Colonic mucosa (tissue), 4 donors: ENCODE measurements at places on chromosomes 12 and 14.

GRCh38 chr12:91982946-91983345 is 162.7 kb downstream of the BTG1 start:
- no peaks in the 10 kb centered on the region for H3K36me3 ChIP-seq
- no peak for DNase-seq
- H3K27me3 ChIP-seq, result no peaks in the 10 kb centered on the region
- H3K4me3 ChIP-seq, result no peak overlapping the region
- H3K27ac ChIP-seq, result no peak overlapping the region
- H3K4me1 ChIP-seq, result no peaks in the 10 kb centered on the region

DNA sequence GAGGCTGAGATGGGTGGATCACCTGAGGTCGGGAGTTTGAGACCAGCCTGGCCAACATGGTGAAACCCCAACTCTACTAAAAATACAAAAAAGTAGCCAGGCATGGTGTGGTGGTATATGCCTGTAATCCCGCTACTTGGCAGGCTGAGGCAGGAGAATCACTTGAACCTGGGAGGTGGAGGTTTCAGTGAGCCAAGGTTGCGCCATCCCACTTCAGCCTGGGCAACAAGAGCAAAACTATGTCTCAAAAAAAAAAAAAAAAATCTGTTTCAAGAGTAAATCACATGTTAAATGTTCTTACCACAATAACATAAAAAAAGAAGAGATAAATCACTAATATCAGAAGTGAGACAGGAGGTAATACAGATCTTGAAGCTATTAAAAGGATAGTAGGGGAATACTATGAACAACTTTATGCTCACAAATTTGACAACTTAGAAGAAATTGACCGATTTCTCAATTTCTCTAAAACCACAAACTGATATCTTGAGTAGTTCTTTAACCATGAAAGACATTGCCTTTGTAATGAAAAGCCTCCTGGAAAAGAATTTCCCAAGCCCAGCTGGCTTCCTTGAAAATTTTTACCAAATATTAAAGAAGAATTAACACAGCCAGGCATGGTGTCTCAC is 37.7 kb downstream of the TAOK3 start:
- no peaks in the 10 kb centered on the region for H3K27me3 ChIP-seq
- no peak for DNase-seq
- H3K36me3 ChIP-seq, result no peaks in the 10 kb centered on the region
- H3K27ac ChIP-seq, result no peak overlapping the region
- no peak overlapping the region for H3K4me3 ChIP-seq

- no peaks in the 10 kb centered on the region for H3K4me1 ChIP-seq
- H3K27ac ChIP-seq, result no peak overlapping the region
- H3K4me3 ChIP-seq, result no peak overlapping the region
- no peak for DNase-seq
- H3K36me3 ChIP-seq, result no peaks in the 10 kb centered on the region
- no peaks in the 10 kb centered on the region for H3K27me3 ChIP-seq
These were observed 2.9 kb upstream of the DHRS2 start for GRCh38 chr14:23633160-23633701.

DNA sequence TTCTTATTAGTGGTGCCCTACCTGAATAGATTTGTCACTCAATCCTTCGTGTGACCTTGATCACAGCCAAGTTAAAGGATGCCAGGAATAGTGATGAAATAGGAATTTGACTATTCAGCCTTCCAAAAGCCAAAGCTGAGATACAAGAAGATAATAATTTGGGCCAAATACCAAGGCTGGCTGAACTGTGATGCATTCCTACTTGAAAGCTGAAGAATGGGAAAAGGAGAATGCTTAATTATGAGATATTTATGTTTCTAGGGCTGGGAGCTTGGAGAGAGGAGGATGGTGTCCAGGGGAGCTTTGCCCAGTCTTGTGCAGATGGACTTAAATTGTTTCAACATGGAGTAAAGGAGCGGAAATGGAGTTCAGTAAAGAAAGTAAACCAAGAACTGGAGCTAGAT is 5.2 kb downstream of the RNASE7 start:
- H3K36me3 ChIP-seq, result no peaks in the 10 kb centered on the region
- H3K4me3 ChIP-seq, result no peak overlapping the region
- no peak overlapping the region for H3K27ac ChIP-seq
- H3K27me3 ChIP-seq, result no peaks in the 10 kb centered on the region
- no peak for DNase-seq

GRCh38 chr12:106863189-106863588 is 88.7 kb downstream of the RIC8B start:
- no peak overlapping the region for H3K27ac ChIP-seq
- no peaks in the 10 kb centered on the region for H3K27me3 ChIP-seq
- H3K4me3 ChIP-seq, result no peak overlapping the region
- H3K4me1 ChIP-seq, result no peaks in the 10 kb centered on the region

DNA sequence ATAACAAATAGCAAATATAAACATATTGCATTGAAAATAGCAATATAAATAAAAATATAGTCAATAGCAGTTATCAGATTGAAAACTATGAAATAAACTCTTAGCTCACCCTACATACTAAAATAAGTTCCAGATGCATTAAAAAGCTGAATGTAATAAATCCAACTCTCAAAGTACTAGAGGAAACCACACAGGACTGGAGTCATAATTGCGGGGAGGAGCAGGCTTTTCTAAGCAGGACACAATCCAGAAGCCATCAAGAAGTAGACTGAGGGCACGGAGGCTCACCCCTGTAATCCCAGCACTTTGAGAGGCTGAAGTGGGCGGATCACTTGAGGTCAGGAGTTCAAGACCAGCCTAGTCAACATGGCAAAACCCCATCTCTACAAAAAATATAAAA is 22.2 kb downstream of the GSC start:
- H3K27ac ChIP-seq, result no peak overlapping the region
- no peak for DNase-seq
- no peaks in the 10 kb centered on the region for H3K4me1 ChIP-seq
- no peaks in the 10 kb centered on the region for H3K27me3 ChIP-seq
- H3K36me3 ChIP-seq, result no peaks in the 10 kb centered on the region

DNA sequence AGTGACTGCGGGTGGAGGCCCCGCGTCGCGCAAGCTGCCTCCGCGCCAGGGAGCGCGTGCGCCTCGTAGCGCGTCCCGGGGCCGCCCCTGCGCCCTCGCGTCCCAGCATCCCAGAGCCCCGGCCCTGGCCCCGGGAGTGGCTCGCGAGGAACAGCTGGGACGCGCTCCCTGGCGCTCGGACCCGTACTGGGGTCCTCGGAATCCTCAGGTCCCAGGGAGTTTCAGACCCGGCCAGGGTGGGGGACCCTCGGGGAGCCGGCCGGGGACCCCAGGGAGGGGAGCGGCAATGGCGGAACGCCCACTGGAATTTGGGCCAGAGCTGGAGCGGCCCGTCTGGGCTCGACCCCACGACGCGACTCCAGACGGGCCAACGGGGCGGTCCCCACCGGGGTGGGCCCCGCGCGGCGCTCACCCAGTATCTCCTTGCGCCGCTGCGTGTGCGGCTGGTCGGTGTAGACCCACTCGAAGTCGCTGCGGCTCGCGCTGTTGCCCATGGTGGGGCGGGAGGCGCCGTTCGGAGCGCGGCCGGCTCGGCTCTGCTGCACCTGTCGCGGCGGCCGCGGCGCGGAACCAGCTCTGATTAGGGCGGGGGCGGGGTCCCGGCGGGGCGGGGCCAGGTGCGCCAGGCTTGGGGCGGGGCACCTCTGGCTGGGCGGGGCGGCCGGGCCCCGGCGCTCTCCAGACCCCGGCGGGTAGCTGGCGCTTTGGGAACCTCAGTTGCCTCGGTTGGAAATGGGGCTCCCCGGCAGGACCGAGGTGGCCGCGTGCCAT is at the start of gene DEGS2:
Gene DEGS2, minus strand, starts transcription at position 552 of the 771 bp plus-strand sequence. Its CDS starts 58 bp downstream, at position 494.
- peak within 1 kb of the TSS; percentile 60 for H3K4me3 ChIP-seq
- H3K36me3 ChIP-seq, result no peaks in the 10 kb centered on the region
- peaks cover 5% of the 10 kb centered on the region for H3K4me1 ChIP-seq

GRCh38 chr14:71523630-71524319 is 408.5 kb upstream of the RGS6 start:
- no peak overlapping the region for H3K4me3 ChIP-seq
- H3K27ac ChIP-seq, result no peak overlapping the region
- no peaks in the 10 kb centered on the region for H3K36me3 ChIP-seq
- no peaks in the 10 kb centered on the region for H3K27me3 ChIP-seq
- no peak for DNase-seq

GRCh38 chr14:50658203-50658602 is 9.9 kb downstream of the SAV1 start:
- no peak overlapping the region for H3K27ac ChIP-seq
- H3K4me1 ChIP-seq, result no peaks in the 10 kb centered on the region
- H3K27me3 ChIP-seq, result no peaks in the 10 kb centered on the region
- H3K4me3 ChIP-seq, result no peak overlapping the region
- no peaks in the 10 kb centered on the region for H3K36me3 ChIP-seq
- no peak for DNase-seq

- no peaks in the 10 kb centered on the region for H3K36me3 ChIP-seq
- DNase-seq, result no peak
These were observed 35.8 kb downstream of the ETV6 start for GRCh38 chr12:11685316-11685715.

DNA sequence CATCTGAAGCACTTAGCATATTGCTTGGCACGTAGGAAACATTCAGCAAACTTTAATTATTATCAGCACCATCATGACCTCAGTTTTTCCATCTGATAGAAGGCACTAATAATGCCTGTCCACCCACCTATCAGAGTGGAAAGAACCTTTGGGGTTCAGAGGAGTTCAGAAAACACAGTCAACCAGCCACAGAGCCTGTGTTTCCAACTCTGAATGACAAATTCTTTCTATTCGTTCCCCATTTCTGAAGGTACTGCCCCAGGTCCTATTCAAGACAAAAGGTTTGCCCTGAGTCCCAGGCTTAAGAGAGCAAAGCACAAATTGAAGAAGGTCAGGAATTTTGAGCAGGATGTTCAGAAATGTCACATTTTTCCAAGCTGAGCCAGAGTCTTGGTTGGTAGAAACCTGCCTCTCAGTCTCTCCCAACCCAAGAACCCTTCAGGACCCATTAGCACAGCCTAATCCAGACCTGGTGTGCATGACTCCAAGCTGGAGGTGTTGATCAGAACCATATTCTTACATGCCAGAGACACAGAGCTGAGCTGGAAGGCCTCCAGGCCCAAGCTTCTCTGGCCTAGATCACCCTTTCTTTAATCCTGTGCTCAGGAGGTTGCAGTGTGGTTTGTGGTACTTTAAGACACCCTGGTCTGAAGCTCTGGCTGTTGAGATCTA is 114.4 kb downstream of the TBX5 start:
- DNase-seq, result no peak
- H3K27me3 ChIP-seq, result no peaks in the 10 kb centered on the region
- no peak overlapping the region for H3K27ac ChIP-seq
- H3K36me3 ChIP-seq, result no peaks in the 10 kb centered on the region
- H3K4me1 ChIP-seq, result no peaks in the 10 kb centered on the region

- no peaks in the 10 kb centered on the region for H3K4me1 ChIP-seq
- H3K4me3 ChIP-seq, result no peak overlapping the region
- no peak overlapping the region for H3K27ac ChIP-seq
- H3K27me3 ChIP-seq, result no peaks in the 10 kb centered on the region
- no peak for DNase-seq
- no peaks in the 10 kb centered on the region for H3K36me3 ChIP-seq
These were observed 216.1 kb downstream of the PPM1H start for GRCh38 chr12:62718762-62719426.

DNA sequence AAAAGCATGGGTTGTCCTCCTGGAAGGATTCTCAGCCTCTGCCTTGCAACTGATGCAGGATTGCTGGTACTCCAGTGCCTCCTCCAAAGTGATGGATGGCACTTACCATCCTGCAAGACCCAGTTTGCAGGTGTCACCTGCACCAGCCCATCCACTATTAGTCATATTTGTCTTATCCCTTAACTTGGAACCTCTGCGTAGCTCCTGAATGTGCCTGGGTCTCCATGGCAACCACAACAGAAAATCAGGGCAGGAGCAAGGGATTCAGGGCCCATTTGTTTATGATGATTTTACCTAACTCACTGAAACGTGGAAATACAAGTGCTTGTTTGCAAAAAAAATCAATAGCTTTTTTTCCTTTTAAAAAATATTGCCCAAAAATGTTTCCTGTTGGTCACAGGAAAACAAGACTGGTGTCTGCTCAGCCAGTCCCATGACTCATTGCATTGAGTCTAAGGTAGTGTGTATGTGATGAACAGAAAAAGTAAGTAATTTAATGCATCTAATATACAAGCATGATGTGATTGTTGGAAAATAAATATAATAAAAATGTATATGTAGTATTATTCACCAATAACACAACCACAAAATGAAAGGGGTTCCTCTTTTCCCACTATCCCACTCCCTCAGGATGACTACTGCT is 1196.3 kb upstream of the TMEM132C start:
- no peak overlapping the region for H3K27ac ChIP-seq
- H3K4me1 ChIP-seq, result no peaks in the 10 kb centered on the region
- H3K36me3 ChIP-seq, result no peaks in the 10 kb centered on the region
- H3K4me3 ChIP-seq, result no peak overlapping the region
- no peak for DNase-seq

GRCh38 chr14:89365061-89365801 is 51.8 kb downstream of the FOXN3 start:
- H3K4me3 ChIP-seq, result no peak overlapping the region
- peak; percentile 42 for DNase-seq
- peaks cover 13% of the 10 kb centered on the region for H3K4me1 ChIP-seq

DNA sequence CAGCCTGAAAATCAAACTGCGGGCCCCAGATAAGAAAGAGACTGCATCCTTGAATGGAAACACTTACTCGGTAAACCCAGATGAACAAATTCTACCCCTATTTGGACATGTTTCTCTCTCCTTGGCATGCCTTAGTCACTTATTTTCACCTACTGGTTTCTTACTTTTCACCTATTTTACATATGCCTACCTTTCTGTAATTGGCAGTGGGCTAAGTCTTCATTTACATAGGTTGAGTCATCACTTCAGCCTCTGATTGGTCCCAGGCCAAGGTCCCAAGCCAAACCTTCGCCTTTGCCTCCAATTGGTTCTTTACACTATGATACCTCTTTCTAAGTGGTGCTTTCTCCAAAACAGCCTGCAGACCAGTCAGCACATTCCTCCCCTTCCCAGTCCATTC is 111.3 kb downstream of the DYRK2 start:
- no peaks in the 10 kb centered on the region for H3K36me3 ChIP-seq
- H3K27me3 ChIP-seq, result no peaks in the 10 kb centered on the region
- DNase-seq, result no peak
- no peak overlapping the region for H3K27ac ChIP-seq
- no peak overlapping the region for H3K4me3 ChIP-seq

- peak within 1 kb of the TSS; percentile 38 for H3K4me3 ChIP-seq
- no peak for DNase-seq
- no peak within 1 kb of the TSS for H3K27ac ChIP-seq
These were observed at the start of gene KCNJ8 for GRCh38 chr12:21774358-21775132. Gene KCNJ8 (minus strand): TSS chr12:21774706. CDS start chr12:21773616, 1,090 bp downstream.

DNA sequence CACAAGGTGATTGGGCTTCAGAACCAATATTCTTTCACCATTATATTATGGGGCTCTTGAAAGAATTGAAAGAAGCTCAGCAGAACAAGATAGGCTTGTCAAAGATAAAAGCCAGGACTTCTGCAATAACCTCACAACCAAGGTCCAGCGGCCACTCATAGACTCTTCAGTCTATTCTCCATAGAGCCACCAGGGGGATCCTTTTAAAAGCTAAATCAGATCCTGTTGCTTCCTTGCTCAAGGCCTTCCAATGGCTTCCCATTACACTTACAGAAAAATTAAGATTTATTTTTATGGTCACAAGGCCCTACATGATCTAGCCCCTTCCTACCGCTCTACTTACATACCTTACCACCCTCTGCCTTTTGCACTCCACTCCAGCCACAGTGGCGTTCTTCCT is 169.6 kb downstream of the C12orf42 start:
- no peak overlapping the region for H3K27ac ChIP-seq
- H3K36me3 ChIP-seq, result no peaks in the 10 kb centered on the region
- no peak for DNase-seq
- H3K4me3 ChIP-seq, result no peak overlapping the region
- H3K27me3 ChIP-seq, result no peaks in the 10 kb centered on the region

- DNase-seq, result peak; percentile 96
- H3K27me3 ChIP-seq, result no peaks in the 10 kb centered on the region
- no peak overlapping the region for H3K4me3 ChIP-seq
- H3K36me3 ChIP-seq, result no peaks in the 10 kb centered on the region
- peak overlapping the region; percentile 30 for H3K27ac ChIP-seq
These were observed 64.2 kb downstream of the CLMN start for GRCh38 chr14:95255487-95255886.
